Right ventricle myocardium superior (tissue), 1 donor: ENCODE measurements at places on chromosomes 11 and 22. TPM values are rescaled to one million over a fixed set of nuclear protein-coding genes. Genes with fewer than 3 reads are reported as not detected.

DNA sequence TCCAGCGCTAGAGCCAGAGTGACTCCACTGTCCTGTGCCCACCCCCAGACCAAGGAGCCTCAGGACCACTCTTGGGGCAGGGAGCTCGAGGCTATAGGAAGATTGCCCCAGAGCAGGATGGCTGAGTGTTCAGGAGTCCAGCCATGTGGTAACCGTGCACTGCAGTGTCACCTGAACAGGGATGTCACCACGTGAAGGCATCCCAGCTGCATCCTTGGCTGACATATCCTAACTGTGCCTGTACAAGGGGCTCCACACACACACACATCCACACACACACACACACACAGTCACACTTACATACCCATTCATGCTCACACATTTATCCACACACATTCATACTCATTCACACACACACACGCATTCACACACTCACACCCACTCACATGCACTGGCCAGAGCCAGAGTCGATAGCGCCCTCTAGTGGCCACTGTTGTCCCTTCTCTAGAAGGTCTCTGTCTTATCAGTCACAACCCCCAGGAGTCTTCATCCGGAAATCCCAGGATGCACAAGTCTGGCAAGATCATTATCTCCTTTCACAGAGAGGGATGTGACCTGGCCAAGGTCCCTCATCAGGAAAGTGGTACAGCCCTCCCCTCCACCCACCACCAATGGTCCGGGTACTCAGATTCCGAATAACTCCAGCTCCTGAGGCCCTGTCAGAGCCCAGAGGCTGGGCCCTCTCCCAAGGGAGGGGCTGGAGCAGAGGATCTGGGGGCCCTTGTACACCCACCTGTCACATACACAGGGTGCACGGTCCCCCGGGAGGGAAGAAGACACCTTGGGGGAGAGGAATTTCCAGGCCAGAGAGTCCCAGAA is 55.1 kb downstream of the IGLL5 start:
- no peak for DNase-seq

- no peak for DNase-seq
Observed at GRCh38 chr11:61131186-61131585, 28.9 kb downstream of the CD5 start.

GRCh38 chr11:130213143-130213978 is 53.8 kb downstream of the ST14 start:
- DNase-seq: peak; percentile 83

The DCDC1 gene
- total RNA-seq: 0.11 TPM

DNA sequence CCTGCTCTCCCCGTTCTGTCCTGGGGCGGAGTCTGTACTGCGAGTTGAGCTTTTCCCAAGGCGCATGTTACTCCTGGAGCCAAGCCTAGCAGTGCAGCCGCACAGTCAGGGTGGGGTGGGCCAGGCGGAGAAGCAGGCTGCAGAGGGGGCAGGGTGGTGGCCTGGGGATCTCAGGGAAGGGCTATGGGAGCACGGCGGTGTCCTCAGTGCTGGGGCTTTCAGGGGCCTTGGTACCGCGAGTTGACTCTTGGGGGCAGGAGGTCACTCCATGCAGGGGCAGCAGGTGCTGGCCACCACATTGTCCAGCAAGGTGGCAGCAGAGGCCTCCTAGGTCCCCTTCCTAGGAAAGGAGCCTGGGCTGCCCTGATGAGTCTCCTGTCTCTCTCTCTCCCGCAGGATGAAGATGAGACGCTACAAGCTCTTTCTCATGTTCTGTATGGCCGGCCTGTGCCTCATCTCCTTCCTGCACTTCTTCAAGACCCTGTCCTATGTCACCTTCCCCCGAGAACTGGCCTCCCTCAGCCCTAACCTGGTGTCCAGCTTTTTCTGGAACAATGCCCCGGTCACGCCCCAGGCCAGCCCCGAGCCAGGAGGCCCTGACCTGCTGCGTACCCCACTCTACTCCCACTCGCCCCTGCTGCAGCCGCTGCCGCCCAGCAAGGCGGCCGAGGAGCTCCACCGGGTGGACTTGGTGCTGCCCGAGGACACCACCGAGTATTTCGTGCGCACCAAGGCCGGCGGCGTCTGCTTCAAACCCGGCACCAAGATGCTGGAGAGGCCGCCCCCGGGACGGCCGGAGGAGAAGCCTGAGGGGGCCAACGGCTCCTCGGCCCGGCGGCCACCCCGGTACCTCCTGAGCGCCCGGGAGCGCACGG is 14.9 kb upstream of the MIEF1 start:
- DNase-seq: no peak

DNA sequence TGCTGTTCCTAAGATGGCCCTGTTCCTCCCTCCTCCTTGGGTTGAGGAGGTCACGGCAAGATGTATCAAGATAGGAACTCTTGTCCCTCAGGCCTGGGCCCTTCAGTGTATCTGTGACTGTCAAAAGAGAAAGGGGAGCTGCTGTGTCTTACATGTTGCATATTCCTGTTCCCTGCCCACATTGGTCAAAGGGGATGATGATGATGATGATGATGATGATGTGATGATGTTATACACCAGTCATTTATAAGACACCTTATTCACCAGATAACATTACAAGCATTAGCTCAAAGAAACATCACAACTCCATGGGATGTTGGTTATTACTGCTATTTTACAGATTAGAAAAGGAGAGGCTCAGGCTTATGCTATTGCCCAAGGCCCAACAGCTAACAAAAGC is 13.7 kb downstream of the FXYD6 start:
- no peak for DNase-seq

DNA sequence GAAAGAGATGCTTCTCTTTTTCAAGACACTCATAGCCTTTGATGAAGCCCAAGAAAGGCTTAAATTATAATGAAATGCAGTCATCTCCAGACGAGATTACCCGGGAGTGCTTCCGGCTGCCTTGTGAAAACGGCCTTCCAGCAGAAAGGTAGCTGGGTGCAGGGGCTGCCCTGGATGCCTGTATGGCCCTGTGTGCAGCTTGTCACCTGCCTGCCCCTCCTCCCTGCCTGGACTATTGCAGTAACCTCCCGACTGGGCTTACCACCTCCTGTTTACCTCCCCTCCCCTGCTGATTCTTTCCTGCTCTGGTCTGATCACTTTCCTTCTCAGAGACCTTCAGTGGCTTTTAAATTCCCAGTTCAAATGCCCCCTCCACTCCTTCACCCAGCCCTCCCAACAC is 126.4 kb upstream of the SYT13 start:
- DNase-seq: no peak

- no peak for DNase-seq
Observed at GRCh38 chr11:79414041-79414440, 26.8 kb downstream of the TENM4 start.

DNA sequence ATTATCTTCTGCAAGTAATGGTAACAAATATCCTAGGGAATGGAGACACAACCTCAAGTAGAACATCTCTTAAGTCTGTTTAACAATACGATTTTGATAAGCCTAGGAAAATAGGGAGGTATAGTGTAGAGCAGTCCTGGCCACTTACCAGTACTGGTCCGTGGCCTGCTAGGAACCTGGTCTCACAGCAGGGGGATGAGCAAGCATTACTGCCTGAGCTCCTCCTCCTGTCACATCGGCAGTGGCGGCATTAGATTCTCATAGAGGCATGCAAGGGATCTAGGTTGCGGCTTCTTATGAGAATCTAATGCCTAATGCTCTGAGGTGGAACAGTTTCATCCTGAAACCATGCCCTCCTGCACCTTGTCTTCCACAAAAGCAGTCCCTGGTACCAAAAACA is 4.4 kb downstream of the OR51V1 start:
- DNase-seq: no peak

- peak; percentile 46 for DNase-seq
Observed at GRCh38 chr22:19429950-19430889, 1.3 kb downstream of the HIRA start.

The INS gene
- total RNA-seq: not detected

DNA sequence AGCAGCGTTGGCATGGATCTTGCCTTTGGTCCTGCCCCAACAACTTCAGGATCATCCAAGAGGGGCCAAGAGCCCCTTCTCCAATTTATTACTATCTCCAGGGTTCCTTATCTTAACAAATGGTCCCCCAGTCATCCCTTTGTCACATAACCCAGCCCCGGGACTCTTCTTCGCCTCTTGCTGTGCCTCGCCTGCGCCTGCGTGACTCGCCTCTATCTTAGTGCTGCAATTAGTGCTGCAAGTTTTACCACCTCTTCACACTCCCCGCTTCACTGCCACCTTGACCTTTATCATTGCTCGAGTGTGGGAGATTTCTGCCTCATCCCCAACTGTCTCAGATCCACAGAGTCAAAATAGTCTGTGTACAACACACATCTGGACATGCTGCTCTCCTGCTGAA is 4.0 kb upstream of the IGSF22 start:
- no peak for DNase-seq

The C22orf15 gene
- total RNA-seq: not detected

The TRMT112 gene
- total RNA-seq: 97.5 TPM

The SLC22A12 gene
- total RNA-seq: not detected

GRCh38 chr11:68113986-68114385 is 7.2 kb downstream of the CHKA start:
- no peak for DNase-seq

GRCh38 chr11:107683807-107684206 is 28.0 kb downstream of the SLN start:
- no peak for DNase-seq

GRCh38 chr11:59691156-59691555 is 22.3 kb upstream of the PATL1 start:
- no peak for DNase-seq

DNA sequence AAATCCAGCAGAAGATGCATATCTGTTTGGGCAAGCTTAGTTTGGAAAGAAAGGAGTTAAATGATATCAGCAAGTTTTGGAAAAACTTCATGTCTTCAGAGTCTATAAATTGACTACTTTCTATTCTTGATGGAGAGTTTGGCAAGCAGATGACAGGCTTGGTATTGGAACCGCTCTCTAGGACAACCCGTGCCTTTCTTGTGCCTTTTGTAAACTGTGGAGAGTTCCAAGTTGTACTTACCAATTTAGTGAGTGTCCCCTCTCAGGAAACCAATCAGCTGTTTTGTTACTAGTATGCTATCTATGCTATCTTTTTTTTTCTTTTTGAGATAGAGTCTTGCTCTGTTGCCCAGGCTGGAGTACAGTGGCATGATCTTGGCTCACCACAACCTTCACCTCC is 43.7 kb upstream of the CTTN start:
- no peak for DNase-seq

DNA sequence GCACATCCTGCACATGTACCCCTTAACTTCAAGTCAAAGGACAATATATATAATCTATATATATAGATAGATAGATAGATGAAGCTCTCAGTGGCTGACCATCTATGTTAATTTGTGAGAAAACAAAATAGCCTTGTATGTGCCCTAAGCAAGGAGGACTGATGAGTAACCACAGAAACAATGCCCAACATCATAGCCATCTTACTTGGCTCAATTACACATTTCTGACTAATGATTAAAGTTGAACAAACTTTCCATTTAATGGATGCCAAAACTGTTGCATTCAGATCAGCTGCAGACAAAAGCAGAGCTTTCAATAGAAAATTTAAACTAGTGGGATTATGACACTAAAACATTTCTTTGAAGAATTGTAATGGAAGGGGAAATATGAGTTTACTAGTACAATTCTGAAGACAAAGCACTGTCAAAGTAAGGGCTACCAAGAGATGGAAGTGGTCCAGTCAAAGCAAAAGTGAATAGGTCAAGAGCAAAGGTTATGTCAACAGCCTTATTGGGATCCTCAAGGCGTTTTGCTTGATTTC is 1188.2 kb upstream of the RAG2 start:
- DNase-seq: no peak
